ENCODE measurements at places on chromosomes 3 and 15.

DNA sequence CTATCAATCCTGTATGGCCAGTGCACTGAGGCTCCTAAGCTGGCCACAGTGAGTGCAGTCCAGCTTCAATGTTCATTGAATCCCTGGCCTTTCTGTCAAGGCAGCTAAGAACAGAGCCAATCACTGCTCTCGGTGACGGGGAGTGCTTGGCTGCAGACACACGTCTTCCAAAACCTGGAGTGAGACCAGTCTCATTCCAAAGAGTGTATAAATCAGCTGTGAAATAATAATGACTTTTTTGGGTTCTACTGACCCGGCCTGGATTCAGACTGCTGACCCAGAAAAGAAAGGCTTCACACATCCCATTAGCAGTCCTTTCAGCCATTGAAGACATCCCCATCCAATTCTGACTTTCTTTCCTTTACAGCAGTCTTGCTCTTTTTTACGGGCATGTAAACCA is 665.5 kb downstream of the GBE1 start:
- DNase-seq, result no peak

- no peak for DNase-seq
Measured at GRCh38 chr3:23826382-23827064, 20.8 kb downstream of the UBE2E1 start.

DNA sequence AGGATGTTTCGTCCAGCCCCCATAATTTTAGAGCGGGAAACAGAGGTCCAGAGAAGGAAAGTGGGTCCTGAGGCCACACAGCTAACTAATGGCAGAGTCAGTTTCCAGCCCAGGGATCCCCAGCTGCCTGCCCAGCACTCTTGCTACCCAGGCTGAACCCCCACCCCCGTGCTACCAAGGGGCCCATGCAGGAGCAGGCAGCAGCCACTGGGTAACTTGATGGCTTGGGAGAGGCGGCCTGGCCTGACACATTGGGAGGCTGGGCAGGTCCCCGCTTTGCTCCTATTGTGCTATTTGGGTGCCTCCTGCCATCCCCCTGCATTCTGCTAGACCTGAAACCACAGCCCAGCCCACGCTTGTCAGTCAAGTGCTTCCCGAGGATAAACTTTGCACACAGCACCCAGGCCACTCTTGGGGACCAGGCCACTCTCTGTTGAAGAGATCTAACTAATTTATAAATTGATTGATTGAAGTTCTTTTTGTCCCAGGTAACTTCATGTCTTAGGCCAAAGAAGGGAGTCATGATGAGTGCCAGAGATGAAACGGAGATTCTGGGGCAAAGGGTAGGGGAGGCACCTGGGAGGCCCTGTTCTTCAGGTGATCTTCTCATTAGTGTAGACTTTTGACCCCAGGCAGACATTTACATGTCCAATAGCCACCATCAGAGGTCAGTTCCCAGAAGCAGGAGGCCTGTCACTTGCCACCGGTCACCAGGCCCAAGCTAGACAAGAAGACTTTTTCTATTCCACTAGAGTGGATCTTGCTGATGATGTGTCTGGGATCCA is 7.0 kb downstream of the PAK6 start:
- DNase-seq, result no peak

DNA sequence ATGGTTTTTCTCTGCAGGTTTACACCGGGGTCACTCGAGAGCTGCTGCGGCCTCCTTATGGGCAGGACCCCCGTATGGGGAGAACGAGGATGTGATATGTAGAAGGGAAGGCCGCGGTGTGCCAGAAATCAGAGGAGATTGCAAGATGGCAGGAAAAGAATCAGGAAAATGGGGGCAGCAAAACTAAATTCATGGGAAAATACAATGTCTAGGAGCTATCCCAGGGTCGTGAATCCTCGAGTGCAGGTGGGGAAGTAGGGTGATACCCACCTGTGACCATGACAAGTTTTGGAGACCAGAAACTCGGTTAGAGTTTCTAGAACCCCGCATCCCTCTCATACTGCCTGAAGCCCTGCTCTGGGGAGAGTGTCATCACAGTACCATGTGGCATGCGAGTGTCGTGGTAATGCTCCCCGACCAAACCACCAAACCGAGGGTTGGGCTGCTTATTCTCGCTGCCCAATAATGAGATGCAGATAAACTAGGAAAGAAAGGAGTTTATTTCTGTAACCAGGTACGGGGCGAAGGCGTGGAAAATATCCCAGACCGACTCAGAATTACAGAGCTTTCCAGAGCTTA is 781 bp downstream of the TRNT1 start:
- no peak for DNase-seq

GRCh38 chr15:52427804-52428203 is 100.9 kb downstream of the MYO5A start:
- DNase-seq, result no peak

DNA sequence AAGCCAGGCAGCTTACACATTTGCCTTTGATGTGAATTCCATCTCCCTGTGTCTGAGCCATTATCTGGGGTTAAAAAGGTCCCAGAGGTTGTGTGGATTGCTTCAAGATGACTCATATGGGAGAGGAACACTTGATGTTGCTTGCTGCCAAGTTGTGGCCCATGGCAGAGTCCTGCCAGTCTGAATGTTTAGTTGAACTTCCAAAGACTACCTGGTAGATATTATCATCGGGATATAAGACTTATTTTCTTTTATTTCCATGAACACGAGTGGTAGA is 85.6 kb downstream of the TJP1 start:
- DNase-seq, result no peak

- DNase-seq, result no peak
Measured at GRCh38 chr3:19885468-19885867, 48.5 kb downstream of the EFHB start.

GRCh38 chr3:127760361-127760760 is 62.0 kb downstream of the MGLL start:
- DNase-seq, result no peak

DNA sequence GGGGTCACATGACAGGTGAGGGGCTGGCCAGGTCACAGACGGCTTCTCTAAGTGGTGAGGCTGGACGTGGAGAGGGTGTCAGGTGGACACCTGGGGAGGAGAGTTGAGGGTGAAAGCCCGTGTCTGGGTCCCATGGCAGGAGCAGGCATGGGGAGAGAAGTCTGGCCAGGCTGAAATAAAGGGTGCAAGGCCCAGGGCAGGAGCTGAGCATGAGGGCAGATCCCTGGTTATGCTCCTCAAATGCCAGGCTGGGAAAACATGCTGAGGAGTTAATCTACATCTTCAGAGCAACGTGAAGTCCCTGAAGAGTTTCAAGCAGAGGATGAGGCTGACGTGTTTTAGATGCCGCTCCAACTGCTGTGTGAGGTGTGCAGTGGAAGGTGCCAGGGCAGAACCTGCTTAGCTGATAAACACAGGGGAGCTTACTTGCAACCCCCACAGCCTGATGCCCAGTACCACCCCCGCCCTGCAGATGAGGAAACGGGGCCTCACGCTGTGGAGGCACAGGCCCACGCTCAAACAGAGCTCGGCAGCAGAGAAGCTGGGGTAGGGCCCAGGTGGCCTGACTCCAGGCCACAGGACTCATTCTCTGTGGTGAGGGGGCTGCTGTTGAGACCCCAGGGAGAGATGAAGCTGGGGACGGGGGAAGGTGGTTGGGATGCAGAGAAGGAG is 40.5 kb downstream of the HCN4 start:
- no peak for DNase-seq

- no peak for DNase-seq
Measured at GRCh38 chr15:76200641-76201105, 110.6 kb downstream of the ETFA start.

DNA sequence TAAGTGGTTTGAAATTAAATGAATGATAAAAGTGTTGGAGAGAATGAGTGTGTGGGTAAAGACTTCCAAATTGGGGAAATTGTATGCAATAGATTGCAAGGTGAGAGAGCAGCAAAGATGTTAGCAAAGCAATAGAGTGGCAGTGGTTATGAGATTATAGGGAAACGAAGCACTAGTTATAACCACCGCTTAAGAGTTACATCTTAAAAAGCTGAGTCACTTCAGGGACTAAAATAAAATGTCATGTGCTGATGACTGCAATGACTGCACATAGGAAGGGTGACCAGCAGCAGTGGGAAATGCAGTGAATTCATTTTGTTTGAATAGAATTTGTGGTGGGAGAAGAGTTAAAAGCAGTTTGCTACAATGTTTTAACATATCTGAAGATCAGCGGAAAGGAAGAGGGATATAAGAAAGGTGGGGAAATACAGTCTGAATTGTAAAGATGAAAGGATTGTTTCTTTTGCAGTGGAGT is 127.3 kb downstream of the RAP2B start:
- no peak for DNase-seq

- DNase-seq, result peak; percentile 3
Measured at GRCh38 chr15:74777769-74778598, 3.9 kb upstream of the CSK start.

DNA sequence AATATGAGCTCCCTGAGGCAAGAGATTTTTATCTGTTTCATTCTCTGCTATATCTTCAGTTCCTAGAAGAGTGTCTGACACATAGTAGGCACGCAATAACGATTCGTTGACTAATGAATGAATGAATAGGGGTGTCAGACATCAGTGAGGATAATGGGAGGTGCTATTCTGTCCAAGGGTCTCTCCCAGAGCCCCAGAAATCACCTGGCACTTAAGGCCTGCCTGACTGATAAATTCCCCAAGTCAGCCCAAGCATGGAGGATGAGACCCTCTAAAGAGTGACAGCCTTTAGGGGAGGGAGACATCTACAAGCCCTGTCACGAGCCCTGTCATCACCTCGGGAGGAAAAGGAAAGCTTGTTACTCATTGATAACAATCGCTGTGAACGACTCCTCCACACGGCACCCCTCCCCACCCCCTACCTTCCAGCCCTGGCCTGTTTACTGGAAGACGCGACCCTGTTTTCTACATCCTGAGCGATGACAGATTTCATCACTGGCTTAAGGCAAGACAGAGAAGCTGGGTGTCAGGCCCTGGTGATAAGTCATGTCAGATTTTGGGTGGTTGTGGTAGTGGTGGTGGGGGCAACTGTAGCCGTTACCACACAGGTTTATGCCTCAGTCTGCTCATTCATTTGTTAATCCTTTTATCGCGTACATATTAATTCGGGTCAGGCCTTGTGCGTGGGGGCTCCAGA is 23.1 kb downstream of the BHLHE40 start:
- DNase-seq, result no peak

DNA sequence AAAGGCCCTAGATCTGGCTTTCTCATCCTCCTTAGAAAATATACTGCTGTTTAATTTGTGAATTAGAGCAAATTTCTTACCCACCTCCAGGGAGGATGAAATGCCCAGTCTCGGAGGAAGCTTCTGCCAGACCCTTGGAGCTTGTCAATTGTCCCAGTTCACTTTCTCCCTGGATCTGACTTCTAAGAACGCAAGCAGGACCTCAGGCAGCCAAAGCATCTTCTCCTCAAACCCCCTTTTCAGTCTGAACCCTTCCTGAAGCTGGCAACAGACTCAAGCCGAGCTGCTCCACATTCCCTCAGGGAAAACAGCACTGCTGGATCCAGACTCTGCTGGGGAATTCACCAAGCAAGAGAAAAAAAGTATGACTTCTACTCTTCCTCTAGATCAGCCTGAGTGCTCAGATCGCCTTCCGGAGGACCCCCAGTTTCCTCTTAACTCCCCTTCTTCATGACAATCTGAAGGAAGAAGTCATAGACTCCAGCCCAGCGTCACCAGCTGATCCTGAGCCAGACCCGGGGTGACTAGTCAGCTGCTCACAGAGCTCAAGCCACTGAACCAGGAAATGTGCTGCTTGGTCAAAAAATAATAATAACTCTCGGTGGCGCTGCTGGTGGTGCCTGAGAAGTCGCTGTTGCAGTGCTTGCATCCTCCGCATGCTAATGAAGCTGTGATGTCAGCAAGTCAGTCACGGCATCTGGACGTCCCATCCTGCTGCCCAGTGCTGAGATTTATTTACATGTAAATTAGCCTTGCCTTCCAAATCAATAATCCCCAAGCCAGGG is at the start of gene PRICKLE2:
PRICKLE2 (minus strand) TSS at position 641 of the 785 bp plus-strand sequence. CDS start 26,539 bp downstream, outside the sequence.
- no peak for DNase-seq

DNA sequence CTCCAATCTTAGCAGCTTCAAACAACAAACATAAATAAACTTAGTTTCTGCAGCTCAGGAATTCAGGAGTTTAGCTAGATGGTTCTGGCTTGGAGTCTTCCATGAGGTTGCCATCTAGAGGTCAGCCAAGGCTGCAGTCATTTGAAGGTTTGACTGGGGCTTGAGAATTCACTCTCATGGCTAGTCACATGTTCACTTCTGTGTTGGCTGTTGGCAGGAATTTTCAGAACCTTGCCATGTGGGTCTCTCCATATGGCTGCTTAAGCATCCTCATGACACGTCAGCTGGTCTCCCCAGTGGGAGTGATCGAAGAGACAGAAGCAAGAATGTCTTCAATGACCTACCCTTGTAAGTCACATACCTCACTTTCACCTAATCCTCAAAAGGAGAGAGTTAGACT is 269.2 kb upstream of the CNTN3 start:
- no peak for DNase-seq

DNA sequence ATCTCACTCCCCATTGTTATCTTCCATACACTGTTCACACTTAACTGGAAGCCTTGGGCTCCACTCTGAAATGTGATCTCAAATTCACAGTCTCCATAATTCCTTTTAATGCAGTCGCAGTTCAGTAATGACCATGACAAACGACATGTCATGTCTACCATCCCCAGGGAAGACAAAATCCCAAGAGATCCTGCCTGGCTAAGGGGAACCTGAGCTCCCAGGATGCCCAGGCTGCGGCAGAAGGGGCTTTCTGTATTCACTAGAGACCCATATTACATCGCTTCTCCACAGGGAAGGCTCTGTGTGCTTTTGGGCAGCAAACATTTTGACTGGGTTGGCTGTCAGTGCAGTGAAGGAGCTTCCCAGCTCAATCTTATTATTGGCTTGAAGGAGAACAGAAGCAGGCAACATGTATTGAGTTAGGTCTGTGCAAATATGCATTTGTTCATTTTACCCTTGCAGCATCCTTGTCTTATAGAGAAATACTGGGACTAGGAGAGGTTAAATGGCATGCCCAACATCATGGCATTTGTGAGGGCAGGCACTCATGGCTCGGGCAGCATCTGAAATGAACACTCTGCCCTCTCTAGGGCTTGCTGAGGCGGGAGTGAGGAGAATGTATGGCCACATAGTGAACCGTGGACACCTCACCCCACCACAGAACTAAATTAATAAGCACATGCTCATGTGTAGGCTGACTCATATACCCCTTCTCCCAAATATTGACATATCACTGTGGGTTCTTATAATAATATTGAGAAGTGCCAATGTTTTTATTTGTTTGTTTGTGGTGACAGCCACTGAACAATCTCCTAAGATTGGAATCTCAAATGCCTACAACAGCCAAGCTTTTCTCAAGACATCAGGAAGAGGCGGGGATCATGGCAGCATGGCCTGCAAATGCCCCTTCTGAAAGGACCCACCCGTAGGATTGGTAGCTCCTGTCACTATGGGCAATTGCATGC is 141.6 kb upstream of the FOXB1 start:
- DNase-seq, result no peak

DNA sequence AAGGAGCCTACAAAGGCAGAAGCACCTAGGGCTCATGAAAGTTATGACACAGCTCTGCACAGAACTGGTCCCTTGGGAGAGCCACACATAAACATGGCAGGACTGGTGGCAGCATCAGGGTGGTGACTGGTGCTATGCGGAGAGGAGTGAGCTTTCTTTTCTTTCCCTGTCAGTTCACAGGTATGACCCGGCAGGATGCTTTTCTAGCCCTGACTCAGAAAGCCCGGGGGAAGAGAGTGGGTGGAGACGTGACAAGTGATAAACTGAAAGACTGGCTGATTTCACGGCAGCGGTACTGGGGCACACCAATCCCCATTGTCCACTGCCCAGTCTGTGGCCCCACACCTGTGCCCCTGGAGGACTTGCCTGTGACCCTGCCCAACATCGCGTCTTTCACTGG is 103.0 kb downstream of the LARS2 start:
- no peak for DNase-seq
